Activated gamma-delta T cell (primary cell): ENCODE measurements at places on chromosomes 6 and 20.

DNA sequence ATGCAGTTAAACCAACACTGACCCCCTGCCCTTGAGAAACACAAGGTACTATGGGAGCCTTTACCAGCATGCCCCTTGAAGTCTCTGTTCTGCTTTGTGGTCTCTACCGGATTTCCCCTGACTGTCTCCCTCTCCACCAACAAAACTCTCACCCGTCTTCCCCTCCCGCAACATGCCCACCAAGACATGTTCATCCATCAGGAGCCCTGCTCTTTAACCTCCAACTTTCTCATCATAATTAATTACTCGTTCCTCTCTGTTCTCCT lies 1.1 kb downstream of the ZNF165 start:
- DNase-seq = no peak

GRCh38 chr6:50112981-50113857 lies 63.5 kb upstream of the DEFB112 start:
- DNase-seq = no peak

GRCh38 chr6:89443658-89444057 lies 10.7 kb downstream of the ANKRD6 start:
- no peak for DNase-seq

DNA sequence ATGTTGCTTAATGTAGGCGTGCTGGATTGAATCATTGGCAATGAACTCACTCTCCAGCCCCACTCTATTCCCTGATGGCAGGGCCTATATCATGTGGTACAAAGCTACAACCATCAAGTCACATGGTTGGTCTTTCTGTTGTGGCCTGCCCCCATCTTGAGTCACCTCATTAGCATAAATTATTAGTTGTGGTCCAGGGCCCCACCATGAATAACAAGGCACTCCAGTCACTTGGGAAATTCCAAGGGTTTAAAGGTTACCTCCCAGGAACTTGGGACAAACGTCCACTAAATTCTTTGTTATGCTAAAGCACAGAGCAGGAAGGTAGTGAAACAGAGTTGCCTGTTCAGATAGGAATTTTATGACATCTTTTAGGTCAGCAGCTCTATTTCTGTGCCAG lies 193.7 kb downstream of the SLC35F1 start:
- no peak for DNase-seq

DNA sequence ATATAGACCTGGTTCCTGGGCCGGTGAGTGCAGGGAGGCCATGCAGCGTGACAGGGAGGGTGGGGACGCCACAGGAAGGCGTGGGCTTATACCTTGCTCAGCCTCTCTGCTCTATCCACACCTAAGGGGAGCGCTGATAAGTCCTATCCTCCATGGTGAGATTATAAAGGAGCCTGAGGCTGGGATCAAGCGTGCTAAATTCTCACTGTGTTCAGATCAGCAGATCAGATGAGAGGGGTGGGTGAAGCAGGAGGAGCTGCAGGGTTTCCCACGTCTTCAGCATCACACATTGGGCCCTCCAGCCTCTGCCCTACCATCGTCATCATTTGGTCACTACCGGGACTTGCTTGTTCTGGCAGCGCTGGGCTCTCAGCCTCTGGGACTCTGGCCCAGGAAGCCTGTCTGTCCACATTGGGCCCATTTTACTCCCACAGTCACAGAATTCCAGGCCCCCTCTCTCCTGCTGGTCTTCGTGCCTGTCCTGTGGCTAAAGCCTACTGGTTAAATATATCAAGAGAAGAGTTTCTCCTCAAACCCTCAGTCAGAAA lies 29.1 kb upstream of the PDE10A start:
- no peak for DNase-seq

DNA sequence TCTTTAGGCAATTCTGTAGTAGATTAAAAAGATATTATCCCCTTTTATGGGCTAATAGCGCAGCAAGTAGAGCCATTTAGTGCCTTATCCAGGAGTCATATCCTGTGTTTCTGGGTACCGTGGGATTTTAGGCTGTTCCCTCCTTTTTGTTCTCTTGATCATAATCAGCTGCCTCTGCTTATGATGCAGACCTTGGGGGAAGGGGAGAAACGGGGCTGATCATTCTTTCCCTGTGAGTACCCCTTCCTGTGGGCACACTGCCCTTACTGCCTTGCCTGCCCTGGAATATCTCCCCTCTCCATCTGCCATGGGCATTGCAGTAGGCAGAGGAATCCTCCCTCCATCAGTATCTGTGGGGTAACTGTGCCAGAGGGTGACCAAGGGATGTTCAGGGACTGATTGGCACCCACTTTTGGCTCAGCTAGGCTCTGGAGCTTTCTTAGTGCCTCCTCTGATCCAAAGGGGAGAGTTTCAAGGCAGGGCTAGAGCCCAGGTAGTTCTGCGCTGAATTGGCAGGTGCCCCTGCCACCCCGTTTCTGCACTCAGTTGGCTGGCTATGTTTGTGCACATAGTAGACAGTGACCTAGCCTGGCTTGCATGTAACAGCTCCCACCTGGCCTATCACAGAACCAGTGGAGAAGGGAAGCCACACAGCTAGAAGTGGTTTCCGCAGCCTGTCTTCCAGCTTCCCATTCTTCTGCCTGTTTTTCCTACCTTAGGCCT lies 103.3 kb downstream of the FIG4 start:
- no peak for DNase-seq

GRCh38 chr20:33554914-33555420 lies 65.1 kb downstream of the CBFA2T2 start:
- DNase-seq = no peak

- no peak for DNase-seq
Observed at GRCh38 chr6:91691449-91691848, 1104.6 kb upstream of the MAP3K7 start.

DNA sequence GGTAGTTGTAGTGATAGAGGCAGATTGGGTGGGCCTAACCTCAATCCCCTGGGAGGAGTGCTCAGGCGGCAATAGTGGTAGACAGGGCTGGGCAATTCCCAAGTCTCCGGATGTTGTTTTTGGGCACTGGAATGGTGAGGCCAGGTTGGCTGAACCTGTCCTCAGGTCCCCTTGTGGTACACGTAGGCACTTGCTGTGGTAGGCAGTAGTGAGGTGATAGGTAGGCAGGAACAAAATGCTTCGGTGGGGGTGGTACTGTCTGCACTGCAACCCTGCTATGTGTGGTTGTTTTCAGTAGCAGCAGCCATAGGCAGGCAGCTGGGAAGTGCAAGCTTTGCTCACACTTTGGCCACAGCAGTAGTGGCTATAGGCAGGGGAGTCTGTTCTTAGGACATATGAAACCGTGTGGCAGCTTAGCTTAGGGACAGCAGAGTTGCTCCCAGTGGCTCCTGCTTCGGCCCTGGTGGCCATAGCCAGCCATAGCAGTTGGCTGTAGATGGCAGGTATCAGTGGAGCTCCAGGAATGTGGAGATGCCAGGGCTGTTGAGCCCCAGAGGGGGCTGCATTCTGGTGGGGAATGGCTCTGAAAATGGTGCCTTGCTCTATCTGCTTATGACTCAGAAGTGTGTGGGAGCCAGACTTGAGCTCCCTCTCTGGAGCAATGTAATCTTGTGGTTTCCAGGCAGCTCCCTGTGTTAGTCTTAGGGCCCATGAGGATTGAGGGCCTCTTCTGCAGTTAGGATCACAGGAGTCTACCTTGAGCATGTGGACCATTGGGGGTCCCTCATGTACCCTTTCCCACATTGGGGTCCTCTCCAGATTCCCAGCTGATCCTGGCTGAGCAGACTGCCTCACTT lies 241.8 kb upstream of the BMP2 start:
- no peak for DNase-seq

DNA sequence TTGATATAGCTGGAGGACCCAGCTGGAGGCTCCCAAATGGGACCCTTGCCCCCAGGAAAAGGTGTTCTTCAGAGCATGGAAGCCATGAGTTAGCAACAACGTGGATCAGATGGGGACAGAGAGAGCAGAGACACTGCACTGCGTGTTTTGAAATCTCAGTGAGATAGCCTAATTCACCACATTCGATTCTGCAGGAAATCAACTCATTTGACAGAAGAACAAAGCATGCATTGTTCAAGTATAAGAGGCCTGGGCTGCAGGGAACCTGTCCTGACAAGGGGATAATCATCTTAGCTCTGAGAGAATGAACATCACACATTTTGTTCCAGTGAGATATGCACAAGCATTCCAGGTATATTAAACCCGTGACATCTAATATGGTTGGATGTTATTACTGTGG lies 450.2 kb downstream of the CDH26 start:
- no peak for DNase-seq

DNA sequence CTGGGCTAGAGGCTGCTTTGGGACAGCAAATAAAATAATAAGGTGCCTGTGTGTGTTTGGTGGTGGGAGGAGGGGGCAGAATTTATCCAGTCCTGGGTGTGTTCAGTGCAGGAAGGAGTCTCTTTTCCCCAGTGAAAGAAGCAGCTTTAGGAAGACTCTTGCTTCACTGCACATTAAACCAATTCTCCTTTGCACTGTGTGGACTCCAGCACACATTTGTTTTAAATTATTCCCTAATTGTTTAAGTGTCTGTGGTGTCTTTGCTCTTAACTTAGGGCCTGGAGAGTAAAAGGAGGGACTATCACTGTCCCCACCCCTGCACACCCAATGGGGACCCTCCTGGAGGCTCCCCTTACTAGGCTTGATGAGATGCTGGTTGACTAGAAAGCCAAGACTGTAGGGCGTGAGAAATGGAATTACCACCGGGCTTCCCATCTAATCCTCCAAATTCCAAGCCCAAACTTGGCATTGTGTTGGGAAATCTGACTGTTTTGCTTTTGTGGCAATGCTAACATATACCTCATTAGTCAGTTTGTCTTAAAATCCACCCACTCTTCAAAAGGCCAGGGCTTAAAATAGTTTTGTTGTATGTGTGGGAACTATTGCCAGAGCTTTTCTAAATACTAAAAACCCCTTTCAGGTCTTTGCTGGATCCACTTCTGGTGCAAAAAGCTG lies 13.5 kb upstream of the DAAM2 start:
- no peak for DNase-seq

DNA sequence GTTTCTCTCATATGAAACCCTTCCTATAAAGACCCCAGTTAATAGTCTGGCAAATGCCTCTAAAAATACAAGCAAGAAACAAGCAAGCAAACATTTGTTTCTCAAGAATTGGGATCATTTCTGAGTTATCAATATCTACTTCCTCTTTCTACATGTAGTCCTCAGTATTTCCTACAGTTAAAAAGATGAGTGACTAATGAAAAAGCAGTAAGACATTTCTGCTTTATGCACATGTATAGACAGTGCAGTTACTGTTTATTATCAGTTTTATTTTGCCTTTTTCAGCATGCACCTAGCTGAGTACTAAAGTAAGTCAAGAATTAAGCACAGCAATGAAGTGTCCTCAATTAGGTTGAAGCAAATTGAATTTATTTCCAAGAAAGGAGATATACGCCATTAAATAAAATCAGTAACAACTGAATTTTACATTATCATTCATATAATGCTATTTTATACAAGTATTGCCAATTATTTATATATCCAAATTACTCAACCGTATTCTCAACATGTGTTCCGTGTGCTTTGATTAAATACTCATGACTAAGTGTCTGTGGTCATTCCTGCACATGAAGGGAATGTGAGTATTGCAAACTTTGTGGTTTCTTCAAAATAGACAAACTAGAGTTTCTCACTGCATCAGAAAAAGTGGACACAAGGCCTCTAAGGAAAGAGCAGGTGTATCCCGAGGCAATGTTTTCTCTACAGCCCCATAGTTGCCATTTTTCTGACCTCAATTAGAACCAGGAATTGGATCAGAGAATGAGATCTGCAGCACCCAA lies 159.3 kb upstream of the MARCKS start:
- no peak for DNase-seq

- no peak for DNase-seq
Observed at GRCh38 chr6:119647309-119647708, 297.7 kb upstream of the MAN1A1 start.

DNA sequence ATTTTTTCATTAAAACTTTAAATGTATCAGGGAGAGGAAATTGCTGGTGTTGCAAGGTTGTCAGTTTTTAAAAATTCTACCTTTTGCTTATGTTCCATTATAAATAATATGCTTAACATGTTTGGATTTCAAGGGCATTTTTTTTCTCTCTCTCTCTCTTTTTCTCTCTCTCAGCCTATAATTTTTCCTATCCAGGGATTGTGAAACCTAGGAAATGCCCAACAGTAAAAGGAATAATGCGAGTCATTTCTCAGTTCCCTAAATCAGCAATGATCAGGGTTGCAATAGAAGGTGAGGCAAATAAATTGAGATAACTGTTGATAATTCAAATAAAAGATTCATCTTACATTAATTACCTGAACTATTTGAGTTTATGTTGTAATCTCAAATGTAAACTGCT lies 53.2 kb upstream of the IFNGR1 start:
- no peak for DNase-seq

DNA sequence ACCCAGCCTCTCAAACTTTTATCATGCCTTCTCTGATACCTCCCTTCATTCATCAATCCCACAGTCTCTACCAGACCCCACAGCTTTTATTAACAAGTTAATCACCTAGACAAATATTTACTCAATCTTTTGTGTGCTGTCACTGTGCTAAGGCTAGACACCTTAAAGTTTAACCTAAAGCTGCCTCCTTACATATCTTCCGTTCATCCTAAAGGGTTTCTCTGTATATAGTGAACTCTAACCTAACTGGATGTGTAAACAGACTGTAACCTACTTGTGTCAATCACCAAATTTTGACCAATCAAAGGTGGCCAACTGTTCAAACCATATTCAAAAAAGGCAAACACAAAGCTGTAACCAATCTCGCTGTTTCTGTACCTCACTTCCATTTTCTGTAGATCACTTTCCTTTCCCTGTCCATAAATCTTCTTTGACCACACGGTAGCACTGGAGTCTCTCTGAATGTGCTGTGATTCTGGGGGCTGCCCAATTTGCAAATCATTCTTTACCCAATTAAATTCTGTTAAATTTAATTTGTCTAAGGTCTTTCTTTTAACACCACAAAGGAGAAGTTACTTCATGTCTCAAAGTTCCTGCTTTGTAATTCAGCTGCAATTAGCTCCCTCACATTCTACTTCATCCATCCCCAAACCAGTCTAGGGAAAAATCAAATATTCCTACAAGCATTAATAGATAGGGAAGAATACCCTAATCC lies 72.5 kb downstream of the ARHGAP18 start:
- DNase-seq = no peak
